ENCODE measurements at places on chromosomes 1 and 21.

DNA sequence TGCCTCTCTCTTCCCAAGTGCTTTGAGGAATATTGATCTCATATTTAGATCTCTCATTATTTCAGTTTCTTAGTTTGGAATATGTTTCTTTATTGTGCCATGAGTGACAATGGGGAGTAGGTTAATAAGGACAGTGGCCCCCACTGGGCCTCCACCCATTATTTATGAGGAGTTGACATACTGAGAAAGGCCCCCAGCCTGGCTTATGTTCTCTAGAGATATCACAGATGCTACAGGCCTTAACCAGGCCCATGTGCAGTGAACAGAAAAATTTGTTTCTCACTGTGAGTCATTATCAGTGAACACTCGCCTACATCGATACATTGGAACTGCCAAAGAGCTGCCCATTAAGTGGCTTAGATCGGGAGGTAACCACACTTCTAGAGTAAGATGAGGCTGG lies 35.7 kb upstream of the SYT6 start:
- no peak for DNase-seq

DNA sequence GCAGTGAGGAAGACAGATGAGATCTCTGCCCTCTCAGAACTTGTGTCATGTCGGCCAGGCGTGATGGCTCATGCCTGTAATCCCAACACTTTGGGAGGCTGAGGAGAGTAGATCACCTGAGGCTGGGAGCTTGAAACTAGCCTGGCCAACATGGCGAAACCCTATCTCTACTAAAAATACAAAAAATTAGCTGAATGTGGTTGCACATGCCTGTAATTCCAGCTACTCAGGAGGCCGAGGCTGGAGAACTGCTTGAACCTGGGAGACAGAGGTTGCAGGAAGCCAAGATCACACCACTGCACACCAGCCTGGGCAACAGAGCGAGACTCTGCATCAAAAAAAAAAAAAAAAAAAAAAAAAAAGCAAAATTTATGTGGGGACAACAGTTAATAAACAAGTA lies 40.9 kb upstream of the RALGPS2 start:
- DNase-seq, result no peak

- DNase-seq, result no peak
These were observed 1105.3 kb upstream of the TMPRSS15 start for GRCh38 chr21:19508844-19509243.

GRCh38 chr1:198056255-198056654 lies 100.5 kb upstream of the NEK7 start:
- no peak for DNase-seq

GRCh38 chr1:114746450-114747121 lies 11.2 kb downstream of the CSDE1 start:
- DNase-seq, result no peak

GRCh38 chr1:27153549-27153886 lies 1.4 kb downstream of the SLC9A1 start:
- no peak for DNase-seq

GRCh38 chr1:1293263-1294249 lies 13.3 kb downstream of the SCNN1D start:
- no peak for DNase-seq

GRCh38 chr1:27868556-27868931 lies 3.8 kb upstream of the THEMIS2 start:
- no peak for DNase-seq

DNA sequence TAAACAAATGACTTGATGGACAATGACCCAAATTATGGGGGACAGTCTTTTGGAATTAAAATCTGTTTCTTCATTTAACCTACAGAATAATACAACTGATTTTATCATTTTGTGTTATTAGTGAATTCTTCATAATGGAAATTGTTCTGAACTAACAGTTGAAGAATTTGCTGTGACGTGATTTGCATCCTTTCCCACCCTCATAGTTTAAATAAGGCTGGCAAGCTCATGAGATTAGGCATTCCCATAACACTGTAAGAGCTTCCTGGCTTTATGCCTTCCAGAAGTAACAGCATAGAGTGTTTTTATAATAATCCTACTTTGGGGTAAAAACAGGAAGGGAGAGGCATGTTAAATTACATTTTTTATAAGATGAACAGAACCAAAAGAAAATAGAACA lies 95.7 kb downstream of the ATP6V1G3 start:
- DNase-seq, result no peak

DNA sequence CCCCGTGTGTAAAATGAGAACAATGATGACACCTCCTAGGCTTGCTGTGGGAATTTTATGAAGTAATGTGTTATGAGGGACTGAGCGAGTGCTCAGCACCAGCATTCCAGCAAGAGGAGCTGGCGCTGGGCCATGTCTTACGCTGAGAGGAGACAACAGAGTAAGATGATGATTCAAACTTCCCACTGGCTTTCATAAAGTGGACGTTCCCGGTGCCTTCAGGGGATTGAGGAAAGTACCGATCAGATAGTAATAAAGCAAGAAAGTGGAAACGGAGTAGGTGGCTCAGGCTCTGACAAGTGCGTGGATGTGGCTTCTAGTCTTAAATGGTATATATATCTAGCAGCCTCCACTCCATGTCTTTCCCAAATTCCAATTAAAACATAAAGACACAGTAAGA lies 23.8 kb downstream of the EPHA10 start:
- no peak for DNase-seq

DNA sequence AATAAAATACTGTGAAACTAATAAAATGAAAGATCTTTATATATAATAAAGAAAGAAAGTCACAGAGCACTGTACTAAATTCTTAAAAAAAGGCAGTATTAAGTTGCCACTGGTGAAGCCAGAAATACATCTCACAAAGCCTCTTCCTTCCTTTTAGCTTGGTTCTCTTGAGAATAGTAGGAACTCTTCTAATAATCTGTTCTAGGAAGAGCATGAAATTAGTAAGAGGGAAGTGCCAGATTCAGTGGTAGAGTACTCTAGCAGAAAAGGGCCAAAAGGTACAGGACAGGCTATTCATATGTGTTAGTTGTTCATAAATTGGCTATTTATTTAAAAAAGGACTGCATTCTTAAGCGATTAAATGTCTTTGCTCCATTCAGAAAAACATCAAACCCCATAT lies 33.7 kb downstream of the CTTNBP2NL start:
- no peak for DNase-seq

DNA sequence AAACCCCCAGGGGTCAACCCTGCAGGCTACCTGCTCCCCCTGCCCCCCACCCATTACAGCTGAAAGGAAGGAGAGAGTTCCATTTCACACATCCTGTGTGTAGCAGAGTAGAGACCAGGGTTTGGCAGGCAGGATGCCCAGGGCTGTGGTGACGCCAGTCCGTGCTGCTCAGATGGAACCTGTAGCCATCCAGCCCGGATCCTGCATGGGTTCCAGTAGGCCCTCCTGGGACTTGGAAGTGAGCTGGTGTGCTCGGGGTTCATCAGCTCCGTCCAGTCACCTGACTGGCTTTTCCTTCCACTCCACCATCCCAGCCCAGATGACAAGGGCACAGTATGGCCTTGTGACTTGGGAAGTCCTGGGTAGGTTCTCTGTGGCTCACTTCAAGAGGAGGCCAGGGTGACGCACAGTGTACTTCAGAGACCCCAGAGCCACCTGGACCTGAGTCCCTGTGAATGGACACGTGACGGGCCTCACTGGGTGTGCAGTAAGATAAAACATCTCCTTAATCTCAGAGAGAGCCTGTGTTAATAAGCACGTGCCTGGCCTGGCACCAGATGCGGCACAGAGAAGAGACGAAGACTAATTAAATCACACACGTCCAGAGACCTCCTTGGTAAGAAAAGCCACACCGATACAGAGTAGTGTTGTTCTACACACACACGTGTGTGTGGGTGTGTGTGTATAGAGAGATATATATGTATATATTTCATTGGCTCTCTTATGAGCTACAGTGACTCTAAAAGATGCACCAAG lies 16.0 kb downstream of the ITPKB start:
- DNase-seq, result no peak

All from SJSA1 (cell line).